ENCODE measurements at places on chromosomes 6 and 20.

DNA sequence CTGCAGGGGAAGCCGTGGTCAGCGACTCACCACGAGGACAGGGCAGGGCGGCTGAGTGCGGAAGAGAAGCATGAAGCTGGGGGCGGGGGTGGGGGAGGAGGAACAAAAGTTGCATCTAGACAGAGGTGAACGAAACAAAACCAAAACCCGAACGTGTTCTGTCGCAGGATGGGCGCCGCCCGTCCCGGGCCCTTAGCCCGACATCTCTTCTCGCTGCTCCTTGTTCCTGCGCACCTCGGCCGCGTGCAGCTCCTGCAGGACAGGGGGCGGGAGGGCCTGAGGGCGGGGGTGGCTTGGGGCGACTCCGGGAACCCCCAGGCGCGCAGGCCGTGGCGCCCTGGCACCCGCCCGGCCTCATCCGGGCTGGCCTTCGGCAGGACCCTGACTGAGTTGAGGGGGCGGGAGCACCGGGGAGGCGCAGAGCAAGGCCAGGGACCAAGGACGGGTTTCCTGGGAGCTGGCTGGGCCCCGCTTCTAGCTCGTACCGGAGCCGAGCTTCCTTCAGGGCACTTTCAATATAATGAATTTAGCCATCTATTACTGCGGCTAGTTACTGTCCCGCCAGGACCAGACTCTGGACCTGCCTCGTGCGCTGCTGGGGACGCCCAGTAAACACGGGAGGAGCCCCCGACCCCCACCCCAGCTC lies 12.0 kb downstream of the STMN3 start:
- no peak for DNase-seq

DNA sequence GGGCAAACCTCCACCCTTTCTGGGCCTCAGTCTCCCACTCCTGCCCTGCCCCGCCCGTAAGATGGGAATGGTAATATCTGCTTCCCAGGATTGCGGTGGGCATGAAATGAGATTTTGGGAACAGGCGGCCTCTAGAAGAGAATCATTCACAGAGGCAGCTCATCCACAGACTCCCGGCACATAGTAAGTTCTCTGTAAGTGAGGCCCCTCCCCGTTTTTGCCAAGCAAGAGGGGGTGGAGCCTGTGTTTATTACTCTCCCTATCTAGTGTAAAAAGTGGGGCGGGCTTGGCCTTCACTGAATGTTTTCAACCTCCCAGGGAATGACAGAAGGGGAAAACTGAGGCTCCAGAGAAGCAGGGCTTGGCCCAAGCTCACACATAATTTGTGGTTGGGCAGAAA lies 20.0 kb downstream of the SUN5 start:
- DNase-seq, result no peak

DNA sequence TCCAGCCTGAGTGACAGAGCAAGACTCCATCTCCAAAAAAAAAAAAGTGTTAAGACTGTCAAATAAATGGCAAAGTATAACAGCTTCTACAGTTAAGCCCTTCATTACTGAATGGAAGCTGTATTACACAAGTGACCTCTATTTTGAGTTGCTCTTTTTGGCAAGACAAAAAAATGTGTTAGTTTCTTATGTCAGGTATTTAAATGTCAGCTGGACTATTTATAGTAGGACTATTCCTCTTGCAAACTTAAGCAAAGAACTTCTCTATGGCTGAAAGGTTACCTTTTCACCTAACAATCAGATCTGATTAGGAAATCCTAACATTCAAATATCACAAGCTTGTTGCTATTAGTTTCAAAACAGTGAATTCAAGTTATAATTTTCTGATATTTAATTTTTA lies 12.4 kb downstream of the UBE2V1 start:
- DNase-seq, result no peak

- no peak for DNase-seq
These were observed 294.4 kb downstream of the KCNQ5 start for GRCh38 chr6:72916298-72916697.

- no peak for DNase-seq
These were observed 686 bp downstream of the ZGPAT start for GRCh38 chr20:63708301-63709148.

- DNase-seq, result no peak
These were observed 3.2 kb upstream of the SLC17A9 start for GRCh38 chr20:62949153-62949821.

GRCh38 chr20:4794846-4795245 lies 73.1 kb downstream of the PRND start:
- no peak for DNase-seq

GRCh38 chr6:43698584-43699349 lies 11.2 kb upstream of the MRPS18A start:
- DNase-seq, result no peak

DNA sequence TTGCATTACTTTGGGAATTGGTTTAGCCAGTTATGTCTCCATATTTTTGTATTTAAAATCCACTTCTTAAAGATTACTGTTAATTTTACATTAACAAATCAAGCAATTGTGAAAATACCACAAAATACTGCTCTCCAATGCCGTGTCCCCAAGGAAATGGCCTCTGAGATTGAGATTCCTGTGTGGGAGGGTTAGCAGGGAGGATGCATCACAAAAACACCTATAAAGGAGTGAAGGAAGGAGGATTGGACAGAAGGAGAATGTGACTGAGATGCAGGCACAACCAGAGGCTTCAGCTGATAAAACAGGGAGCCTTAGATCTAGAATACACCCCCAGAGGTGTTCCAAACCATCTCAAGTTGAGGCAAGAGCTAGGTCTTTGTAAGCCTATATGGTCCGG lies 34.2 kb upstream of the NKAIN2 start:
- no peak for DNase-seq

GRCh38 chr6:161452241-161452640 lies 178.4 kb upstream of the AGPAT4 start:
- no peak for DNase-seq

DNA sequence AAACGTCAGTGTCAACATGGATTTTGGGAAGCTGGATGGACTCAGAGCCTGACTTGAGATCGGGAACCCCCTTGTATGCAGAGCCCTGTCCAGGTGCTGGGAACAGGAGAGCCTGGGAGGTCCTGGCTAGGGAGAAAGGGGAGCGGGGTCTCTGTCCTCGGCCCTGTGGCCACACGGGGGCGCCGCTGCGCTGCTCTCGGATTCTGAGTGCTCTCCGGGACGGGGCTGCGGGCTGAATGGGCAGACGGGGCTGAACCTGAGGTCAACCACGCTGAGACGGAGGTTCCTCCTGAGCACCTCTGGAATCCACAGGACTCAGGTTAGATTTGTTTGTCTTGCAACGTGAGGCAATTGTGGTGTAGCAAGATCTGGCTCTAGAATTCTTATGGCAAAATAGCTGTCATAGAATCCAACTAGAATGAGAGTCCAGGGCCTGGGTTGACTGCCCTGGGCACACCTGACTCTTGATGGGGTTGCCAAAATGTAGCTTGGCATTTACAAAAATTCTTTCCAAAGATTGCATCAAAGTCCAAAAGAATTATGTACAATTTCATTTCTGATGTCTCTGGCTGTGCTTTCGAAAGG lies 20.6 kb upstream of the HLA-F start:
- DNase-seq, result no peak

- no peak for DNase-seq
These were observed 43.4 kb downstream of the ZHX3 start for GRCh38 chr20:41274152-41274551.

DNA sequence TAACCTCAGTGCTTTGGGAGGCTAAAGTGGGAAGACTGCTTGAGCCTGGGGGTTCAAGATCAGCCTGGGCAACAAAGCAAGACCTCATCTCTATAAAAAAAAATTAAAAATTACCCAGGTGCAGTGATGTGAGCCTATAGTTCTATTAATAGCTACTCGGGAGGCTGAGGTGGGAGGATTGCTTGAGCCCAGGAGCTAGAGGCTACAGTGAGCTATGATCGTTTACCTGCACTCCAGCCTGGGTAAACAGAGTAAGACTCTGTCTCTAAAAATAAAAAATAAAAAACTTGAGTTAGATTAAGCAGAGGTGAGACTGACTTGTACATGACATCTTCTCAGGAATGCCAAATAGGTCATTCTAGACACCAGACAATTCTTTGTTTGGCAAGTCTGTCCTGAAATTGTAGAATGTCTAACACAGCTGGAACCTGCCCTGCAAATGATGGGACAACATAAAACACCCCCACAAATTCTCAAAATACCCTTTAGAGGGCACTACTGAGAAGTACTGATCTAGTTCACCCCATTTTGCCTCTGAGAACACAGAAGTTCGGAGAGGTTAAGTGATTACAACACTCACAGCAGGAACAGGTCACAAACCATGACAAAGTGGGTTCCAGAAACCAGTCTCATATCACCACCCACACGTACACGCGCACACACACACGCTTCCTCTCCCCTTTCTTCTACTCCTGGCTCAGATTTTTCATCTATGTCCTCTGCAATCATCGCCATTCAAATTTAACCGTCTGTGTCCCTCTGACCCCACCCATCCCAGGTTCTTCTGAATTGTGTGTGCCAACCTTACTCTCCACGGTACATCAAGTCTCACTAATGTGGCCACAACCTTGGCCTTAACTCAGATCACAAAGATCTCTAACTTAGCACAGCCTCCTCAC lies 38.3 kb downstream of the ARHGAP18 start:
- no peak for DNase-seq

DNA sequence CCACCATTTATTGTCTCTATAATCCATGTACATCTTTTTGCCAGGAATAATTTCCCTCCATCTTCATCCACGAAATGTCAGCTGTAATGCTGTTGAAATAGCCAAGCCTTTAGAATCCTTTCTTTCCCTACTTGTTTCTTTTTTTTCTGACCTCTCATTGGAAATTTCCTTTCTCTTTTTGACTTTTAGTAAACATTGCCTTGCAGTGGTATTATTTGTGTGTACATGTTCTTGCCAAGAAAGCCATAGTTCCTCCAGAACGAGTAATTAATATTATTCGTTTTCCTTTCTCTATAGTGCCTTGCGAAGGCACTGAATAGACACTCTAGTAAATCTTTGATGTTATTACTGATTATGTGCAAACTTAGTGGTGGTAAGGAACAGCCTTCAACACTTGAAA lies 282.2 kb downstream of the GJA1 start:
- no peak for DNase-seq

DNA sequence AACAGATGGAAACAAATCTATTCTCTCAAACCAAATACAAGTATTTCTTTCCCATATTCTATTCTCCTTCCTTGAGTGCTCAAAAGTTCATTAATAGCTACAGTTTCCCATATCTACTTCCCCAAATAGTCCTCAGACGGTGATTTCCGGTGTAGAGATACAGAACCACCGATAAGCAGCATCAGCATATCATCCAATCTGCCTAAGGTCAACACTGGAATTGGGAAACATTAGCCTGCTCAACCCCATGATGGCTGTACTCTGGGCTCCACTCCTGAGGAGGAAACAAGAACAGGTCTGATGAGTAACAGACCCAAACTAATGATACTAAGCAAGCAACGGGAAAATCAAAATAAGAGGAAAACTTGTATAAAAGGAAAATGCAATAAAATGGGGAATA lies 115.6 kb downstream of the EPB41L2 start:
- no peak for DNase-seq

DNA sequence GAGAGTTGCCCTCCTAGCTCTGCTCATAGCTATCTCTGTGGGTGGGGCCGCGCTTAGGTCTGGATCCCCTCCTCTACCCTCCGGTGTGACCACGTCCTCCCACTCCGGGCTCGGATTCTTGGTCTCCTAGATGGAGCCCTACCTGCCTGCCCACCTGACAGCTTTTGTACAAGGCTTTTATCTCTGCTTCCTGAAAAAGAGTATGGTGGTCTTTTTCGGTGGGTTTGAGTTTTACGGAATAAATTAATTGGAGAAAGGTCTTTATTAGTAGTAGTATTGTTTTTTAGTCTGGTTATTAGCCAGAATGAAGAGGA lies 773 bp downstream of the SMAP1 start:
- no peak for DNase-seq

GRCh38 chr6:53439556-53439955 lies 90.8 kb upstream of the ELOVL5 start:
- no peak for DNase-seq

- DNase-seq, result no peak
These were observed 120.8 kb upstream of the PTPN1 start for GRCh38 chr20:50389438-50389807.

- DNase-seq, result no peak
These were observed 24.0 kb downstream of the MTFR2 start for GRCh38 chr6:136226027-136226673.

DNA sequence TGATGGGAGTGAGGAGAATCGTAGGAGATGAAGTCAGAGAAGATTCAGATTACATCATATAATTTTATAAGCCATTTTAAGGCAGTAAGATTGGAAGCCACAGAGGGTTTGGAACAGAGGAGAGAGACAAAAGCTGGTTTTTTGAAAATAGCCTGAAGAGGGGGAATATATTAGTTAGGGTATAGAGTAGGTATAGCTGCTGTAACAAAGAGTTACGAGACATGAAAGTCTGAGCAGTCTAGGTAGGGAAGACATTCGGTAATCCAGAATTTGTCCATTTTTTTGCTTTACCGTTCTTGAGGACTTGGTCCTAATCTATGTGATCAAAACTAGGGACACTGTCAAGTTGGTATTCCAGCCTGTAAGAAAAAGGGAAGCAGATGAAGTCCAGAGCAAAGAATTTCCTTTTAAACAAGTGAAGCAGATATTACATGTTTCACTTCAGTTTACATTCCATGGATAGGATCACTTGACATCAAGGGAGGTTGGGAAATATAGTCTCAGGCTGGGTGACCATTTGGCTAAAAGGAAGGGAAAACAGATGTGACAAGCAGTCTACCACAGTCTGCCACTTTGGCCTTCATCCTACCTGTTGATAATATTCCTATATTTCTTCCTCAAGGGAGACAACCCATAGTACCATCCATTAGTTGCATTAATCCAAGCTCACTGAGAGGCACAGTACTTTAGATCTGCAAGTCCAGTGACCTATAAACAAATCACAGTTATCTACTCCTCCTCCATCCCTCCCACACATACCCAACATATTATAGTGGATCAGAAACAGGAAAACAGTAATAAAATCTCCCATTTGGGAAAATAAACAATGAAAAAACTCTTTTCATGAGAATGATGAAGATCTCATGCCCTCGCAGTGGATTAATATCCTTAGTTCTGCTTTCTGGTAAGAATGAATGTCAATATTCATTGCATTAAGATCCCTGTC lies 10.2 kb downstream of the FAM135A start:
- no peak for DNase-seq

GRCh38 chr6:149154261-149154821 lies 163.2 kb upstream of the TAB2 start:
- no peak for DNase-seq

DNA sequence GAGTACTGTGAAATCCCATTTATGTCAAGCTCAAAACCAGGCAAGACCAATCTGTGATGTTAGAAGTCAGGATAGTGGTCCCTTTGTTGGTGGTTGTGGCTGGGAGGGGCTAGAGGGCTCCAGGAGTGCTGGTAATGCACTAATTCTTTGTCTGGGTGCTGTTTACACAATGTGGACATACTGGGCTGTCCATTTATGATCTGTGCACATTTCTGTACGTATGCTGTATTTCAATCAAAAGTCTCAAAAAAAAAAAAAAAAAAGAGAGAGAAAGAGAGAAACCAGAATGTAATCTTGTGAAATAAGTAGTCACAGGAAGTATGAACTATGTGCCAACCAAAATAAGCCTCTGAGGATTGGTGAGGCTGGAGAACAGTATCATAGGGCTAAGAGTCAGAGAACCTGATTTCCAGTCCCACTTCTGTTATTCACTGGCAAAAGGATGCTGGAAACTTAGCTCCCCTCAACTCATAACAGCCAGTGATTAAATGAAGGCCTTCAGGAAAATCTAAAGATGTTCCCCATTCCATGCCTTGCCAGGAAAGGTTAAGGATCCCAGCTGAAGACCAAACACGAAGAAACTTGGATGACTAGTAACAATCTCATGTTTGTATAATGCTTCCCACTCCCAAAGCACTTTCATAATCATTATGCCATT lies 19.6 kb upstream of the TRAM2 start:
- no peak for DNase-seq
